ENCODE measurements at places on chromosomes 13 and 19. TPM values are rescaled to one million over a fixed set of nuclear protein-coding genes. Genes with fewer than 3 reads are reported as not detected.

The CFAP97D2 gene
- total RNA-seq: 0.69 TPM

The CD209 gene
- total RNA-seq: 0.13 TPM

The METTL21C gene
- total RNA-seq: 0.31 TPM

The DENND1C gene
- total RNA-seq: 2.2 TPM

The PRRG2 gene
- total RNA-seq: 0.94 TPM

The NFIC gene
- total RNA-seq: 39.8 TPM

The FFAR3 gene
- total RNA-seq: not detected

The MTMR6 gene
- 24.3 TPM for total RNA-seq

The CEACAM18 gene
- total RNA-seq: not detected

The KLK7 gene
- total RNA-seq: not detected

The MBD3L3 gene
- total RNA-seq: 1.1 TPM

The ATP8B3 gene
- 0.38 TPM for total RNA-seq

The SERP2 gene
- 1.3 TPM for total RNA-seq

The ADM5 gene
- 2.1 TPM for total RNA-seq

The CCDC70 gene
- not detected for total RNA-seq

The KLK15 gene
- 0.90 TPM for total RNA-seq

The NUCB1 gene
- 148 TPM for total RNA-seq

The SIAH3 gene
- total RNA-seq: 4.6 TPM

The ZNF584 gene
- total RNA-seq: 13.7 TPM

The CRLF1 gene
- 3.9 TPM for total RNA-seq

The TTC9B gene
- total RNA-seq: 17.7 TPM

The DNAJB1 gene
- total RNA-seq: 101 TPM

The OLFM4 gene
- 0.26 TPM for total RNA-seq

The INSL3 gene
- total RNA-seq: 0.46 TPM

The RFX1 gene
- 10.1 TPM for total RNA-seq

The GRK1 gene
- 0.64 TPM for total RNA-seq

The ZNF729 gene
- total RNA-seq: 0.09 TPM

The PTGIR gene
- total RNA-seq: 0.27 TPM

The TMPRSS9 gene
- 5.8 TPM for total RNA-seq

The ELSPBP1 gene
- 0.93 TPM for total RNA-seq

The ZNF738 gene
- total RNA-seq: 57.8 TPM

The C19orf38 gene
- total RNA-seq: 2.6 TPM
